ENCODE measurements at places on chromosomes 12 and 14. TPM values are rescaled to one million over a fixed set of nuclear protein-coding genes. Genes with fewer than 3 reads are reported as not detected.

DNA sequence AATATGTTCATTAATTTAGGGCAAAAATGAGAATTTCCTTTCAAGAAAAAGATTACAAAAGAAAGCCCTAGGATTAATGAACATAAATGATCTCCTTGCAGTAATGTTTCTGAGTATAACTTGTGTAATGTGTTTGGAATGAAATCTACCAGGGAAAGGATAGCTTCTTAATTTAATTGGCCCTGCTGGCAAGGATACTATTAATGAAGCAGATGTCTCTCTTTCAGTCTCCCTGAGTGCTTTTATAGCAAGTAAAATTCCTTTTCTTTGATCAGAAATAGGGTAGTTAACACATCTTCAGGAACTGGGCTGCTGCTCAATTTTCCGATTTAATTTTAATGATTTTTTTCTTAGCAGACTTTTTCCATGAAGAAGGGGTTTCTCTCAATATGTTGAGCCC, 379.4 kb upstream of the PDE3A start:
- peaks cover 2% of the 10 kb centered on the region for H3K4me1 ChIP-seq
- H3K27ac ChIP-seq, result peak overlapping the region; percentile 70
- H3K36me3 ChIP-seq, result no peaks in the 10 kb centered on the region
- H3K27me3 ChIP-seq, result no peaks in the 10 kb centered on the region

GRCh38 chr14:104161602-104162367, 23.4 kb downstream of the KIF26A start:
- no peaks in the 10 kb centered on the region for H3K4me1 ChIP-seq
- H3K36me3 ChIP-seq, result no peaks in the 10 kb centered on the region
- no peak overlapping the region for H3K27ac ChIP-seq
- no peak overlapping the region for H3K4me3 ChIP-seq
- H3K27me3 ChIP-seq, result no peaks in the 10 kb centered on the region

- H3K4me1 ChIP-seq, result no peaks in the 10 kb centered on the region
- no peaks in the 10 kb centered on the region for H3K36me3 ChIP-seq
- DNase-seq, result no peak
- H3K27me3 ChIP-seq, result no peaks in the 10 kb centered on the region
Observed at GRCh38 chr12:129570796-129571400, 332.9 kb downstream of the TMEM132D start.

- no peak for DNase-seq
- no peak overlapping the region for H3K27ac ChIP-seq
- no peaks in the 10 kb centered on the region for H3K27me3 ChIP-seq
- no peaks in the 10 kb centered on the region for H3K4me1 ChIP-seq
- H3K36me3 ChIP-seq, result no peaks in the 10 kb centered on the region
- no peak overlapping the region for H3K4me3 ChIP-seq
Observed at GRCh38 chr14:71143381-71144290, 236.4 kb downstream of the PCNX1 start.

DNA sequence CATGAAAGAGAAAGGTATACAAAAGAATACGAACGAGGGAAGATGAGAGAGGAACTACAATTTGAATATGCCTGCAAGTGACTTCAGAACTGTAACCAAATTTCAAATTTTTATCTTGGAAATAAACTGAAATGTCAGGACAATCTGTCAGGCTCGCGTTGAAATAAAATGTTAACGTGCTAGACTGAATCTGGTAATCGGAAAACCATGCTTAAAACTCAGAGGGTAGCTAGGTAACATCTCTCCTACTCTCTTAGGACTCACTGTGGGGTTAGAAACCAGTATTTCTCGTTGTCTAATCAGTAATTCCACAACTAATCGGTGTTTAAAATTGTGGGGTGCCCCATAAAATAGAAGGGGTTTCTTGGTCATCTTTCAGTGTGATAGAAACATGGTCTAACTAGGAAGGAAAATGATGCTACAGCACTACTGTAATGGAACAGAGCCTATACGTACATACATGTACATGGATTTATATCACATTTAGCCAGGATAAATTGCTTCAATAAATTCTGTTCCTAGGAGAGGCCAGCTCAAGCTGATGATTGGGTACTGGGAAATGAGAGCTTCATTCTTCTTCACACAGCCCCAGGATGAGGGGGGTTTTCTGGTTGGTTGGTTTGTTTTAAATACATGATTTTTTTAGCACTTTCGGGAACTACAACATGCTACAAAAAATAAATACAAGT, 23.9 kb downstream of the ATF7 start:
- no peak overlapping the region for H3K27ac ChIP-seq
- H3K4me1 ChIP-seq, result peaks cover 19% of the 10 kb centered on the region
- peak overlapping the region; percentile 51 for H3K4me3 ChIP-seq
- peaks cover 12% of the 10 kb centered on the region for H3K36me3 ChIP-seq

GRCh38 chr12:4225571-4225970, 48.0 kb upstream of the CCND2 start:
- no peaks in the 10 kb centered on the region for H3K36me3 ChIP-seq
- H3K4me3 ChIP-seq, result no peak overlapping the region
- H3K4me1 ChIP-seq, result no peaks in the 10 kb centered on the region
- no peaks in the 10 kb centered on the region for H3K27me3 ChIP-seq

KRT6C gene
- total RNA-seq, result not detected

BBOF1 gene
- total RNA-seq, result 16.2 TPM

TMEM30B gene
- total RNA-seq, result 21.5 TPM

PTPRQ gene
- 0.64 TPM for total RNA-seq

KIF5A gene
- total RNA-seq, result not detected

Measured in ascending aorta (tissue), 2 donors.